ENCODE measurements at places on chromosomes 2 and 18.

DNA sequence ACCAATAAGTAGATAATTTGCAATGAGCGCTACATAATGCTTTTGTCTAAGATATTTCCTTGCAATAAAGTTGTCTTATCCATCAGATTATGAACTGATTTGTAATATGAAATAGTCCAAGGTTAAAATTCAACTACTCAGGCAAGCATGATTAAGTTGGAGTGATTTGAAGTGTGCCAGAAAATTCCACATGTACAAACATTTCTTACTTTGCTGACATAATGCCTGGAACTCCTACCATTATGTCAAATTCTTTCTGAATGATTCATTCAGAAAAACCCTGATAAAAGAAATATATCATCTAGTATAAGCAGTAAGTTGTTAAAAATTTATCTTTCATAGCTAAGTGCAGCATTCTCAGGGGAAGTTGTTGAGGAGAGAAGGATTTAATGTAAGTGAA is 87.3 kb downstream of the CBLN2 start:
- DNase-seq = no peak

DNA sequence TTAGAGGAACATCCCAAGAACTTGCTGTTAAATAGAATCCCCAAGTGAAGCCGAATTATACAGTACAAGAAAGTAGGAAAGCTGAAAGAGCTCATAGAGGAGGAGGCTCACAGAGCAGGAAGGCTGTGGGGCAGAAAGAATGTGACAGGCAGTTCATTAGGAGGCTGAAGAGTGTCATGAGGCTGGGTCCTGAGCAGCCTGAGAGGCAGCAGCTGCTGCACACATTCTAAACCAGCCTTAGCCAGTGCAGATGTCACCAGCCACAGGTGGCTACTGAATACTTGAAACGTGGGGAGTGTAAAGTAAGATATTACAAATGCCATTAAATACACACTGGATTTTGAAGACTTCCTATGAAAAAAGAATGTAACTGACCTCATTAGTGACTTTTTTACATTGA is 490.2 kb upstream of the KLHL29 start:
- DNase-seq = no peak

GRCh38 chr2:60282886-60283285 is 270.6 kb downstream of the BCL11A start:
- DNase-seq = no peak

DNA sequence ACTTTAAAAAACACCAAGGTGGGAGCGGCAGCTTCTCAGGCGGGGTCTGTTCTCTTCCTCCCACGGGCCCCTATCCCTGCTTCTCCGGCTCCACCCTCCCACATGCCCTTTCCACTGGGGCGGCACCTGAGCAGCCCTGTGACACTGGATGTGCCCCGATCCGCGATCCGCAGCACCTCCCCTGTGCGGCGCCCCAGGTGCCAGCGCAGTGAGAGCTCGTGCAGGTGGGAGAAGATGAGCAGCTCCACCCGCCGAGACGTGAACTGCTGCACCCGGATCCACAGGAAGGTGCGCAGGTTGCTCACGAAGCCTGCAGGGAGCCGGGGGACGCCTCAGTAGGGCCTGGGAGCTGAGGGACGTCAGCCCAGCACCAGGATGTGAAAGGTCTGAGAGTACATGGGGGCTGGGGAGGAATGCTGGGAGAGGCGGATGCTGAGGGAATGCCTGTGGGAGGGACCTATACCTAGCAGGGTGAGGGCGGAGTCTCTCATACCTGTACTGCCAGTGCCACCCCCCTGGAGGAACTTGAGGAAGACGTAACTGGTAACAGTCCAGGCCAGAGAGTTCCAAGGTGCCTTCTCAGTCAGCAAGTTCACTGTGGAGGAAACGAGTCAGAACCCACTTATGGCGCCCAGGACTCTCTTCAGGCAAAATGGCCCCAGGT is 2.8 kb downstream of the ABCB6 start:
- DNase-seq = no peak

DNA sequence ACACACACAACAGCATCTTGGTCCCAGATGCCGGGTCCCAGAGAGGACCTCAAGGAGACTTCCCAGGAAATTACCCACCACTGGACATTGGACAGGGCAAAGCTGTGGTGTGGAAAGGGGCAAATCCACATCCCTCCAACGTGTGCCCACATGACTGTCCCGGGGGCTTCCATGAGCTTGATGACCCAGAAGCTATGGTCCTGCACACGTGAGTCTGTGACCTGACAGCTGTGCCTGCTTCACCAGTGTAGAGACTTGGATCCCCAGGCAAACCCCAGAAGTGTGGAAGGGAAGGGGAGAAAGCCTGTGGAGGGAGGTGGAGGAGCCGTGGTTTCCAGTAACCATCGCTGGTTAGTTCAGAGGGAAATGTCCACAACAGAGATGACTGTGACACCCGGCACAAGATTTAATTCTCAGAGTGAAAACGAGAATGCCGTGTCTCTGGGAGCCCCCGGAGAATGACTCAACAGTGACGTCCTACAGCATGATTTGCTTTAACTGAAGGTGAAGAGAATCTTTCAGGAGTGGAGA is 19.1 kb upstream of the GPR55 start:
- DNase-seq = no peak

- no peak for DNase-seq
Measured at GRCh38 chr18:676736-677135, 19.3 kb downstream of the TYMS start.

- DNase-seq = no peak
Measured at GRCh38 chr2:33265584-33266338, 210.7 kb upstream of the RASGRP3 start.

DNA sequence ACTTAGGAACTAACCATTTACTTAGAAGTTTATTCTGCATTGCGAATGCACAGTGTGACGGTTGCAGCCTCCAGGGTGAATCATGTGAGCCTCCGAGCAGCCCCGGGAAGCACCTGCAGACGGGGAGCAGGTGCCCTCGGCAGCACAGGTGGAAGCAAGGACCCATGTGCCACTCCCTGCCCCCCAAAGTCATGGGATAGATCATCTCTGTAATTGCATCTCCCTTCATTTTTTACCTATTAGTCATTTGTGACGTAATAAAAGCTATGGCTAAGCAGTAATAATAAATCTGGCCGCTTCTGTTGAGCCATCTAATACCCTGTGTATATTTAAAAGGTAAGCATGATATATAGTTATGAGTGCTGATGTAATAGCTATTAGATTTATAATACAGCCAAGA is 97.2 kb downstream of the PTGR3 start:
- no peak for DNase-seq

Measured in central memory CD4-positive, alpha-beta T cell (primary cell).